NCI-H2171 (cell line): ENCODE measurements at places on chromosomes 13 and 19.

DNA sequence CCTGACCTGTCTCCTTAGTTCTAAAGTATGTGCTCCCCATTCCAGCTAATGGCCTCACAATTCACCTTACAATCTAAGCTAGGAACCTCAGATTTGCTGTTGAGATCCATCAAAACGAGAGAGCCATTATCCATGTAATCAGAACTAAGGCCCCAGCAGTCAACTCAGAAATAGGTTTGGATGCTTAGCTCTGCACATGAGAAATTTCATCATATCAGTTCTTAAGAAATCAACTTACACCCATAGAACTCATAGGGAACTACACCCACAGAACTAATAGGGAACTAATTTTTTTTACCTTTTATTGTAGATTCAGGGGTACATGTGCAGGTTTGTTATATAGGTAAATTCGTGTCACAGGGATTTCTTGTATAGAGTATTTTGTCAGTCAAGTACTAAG lies 28.7 kb downstream of the CYSLTR2 start:
- no peak for DNase-seq

GRCh38 chr13:102940770-102941169 lies 94.9 kb downstream of the ERCC5 start:
- DNase-seq = no peak

DNA sequence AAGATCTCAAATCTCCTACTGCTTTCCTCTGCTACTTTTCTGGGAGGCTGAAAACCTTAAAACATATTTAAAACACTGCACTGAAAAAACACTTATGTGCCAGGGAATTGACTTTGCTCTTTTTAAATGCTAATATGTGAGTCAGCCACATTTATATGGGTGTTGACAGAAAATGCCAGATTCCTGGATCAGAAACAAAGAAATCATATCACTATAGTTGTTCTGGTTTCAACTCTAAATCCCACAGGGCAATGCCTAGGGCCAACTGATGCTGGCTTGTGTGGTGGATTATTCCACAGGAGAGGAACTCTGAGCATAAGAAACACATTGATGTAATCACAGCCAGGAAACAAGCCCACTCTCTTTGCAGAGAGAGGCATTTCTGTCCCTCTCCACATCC lies 1439.0 kb upstream of the SPRY2 start:
- DNase-seq = no peak

- no peak for DNase-seq
Measured at GRCh38 chr19:58466089-58466759, 656 bp upstream of the ZNF324 start.

DNA sequence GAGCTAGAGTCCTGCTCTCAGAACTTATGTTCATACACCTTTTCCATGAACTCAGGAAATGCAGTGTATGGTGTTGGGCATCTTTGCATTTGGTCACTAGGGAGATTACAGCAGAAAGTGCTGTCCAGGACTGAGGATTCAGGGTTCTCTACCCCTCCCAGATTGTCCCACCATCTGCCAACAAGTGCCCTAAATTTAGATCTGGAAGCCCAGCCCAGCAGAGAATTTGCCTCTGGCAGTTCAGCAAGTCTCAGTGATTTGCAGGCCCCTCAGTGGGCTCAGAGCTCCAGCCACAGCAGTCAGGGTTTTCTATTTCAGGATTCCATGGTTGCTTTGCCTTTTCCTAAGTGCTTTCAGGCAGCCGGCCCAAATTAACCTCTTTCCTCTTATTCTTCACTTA lies 23.4 kb downstream of the CNFN start:
- no peak for DNase-seq
